CD4-positive, alpha-beta T cell treated with Interleukin-15 for 4 hours (primary cell): ENCODE measurements at places on chromosomes 2 and 18.

GRCh38 chr2:10773821-10774341, 38.7 kb downstream of the PDIA6 start:
- no peak for DNase-seq

- no peak for DNase-seq
Measured at GRCh38 chr2:236682651-236683422, 113.2 kb downstream of the ACKR3 start.

GRCh38 chr18:30712383-30712782, 330.2 kb downstream of the DSC3 start:
- no peak for DNase-seq

- no peak for DNase-seq
Measured at GRCh38 chr2:169845016-169845415, 17.8 kb downstream of the UBR3 start.

DNA sequence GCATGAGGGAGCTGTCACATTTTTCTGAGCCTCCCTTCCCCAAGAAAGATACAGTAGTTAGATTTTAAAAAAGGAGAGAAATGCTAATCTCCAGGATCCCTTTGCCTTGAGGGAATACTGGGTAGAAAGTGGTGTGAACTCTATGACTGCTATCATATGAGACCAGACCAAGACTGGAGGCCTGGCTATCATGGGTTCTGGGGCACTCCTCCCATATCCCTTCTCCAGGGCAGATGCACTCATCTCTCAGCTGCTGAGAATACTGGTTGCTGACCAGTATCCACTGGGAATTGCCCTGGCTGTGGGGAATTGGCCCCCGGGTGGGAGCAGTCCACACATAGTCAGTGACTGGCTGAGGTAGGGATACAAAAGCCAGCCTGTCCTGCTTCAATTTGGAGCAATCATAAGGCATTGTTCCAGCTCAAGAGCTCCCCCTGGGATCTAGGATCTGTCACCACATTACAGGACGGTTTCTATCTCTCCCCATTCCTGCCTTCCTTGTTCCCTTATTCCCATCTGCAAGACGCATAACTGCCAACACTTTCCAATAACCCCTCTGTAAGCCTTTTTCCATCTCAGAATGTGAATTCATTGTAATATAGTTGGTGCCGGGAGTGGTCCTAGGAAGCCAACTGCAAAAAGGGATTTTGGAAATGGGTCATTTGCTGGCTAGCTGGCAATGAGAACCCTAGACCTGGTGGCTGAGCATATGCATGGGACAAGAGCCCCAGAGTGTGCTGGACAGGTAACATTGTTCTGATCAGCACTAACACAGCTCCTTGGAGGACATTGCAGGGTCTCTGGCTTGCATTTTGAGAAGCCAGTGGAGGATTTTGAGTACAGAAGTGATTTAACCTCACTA, 35.4 kb upstream of the REEP1 start:
- no peak for DNase-seq

GRCh38 chr18:44732599-44732998, 51.9 kb downstream of the SETBP1 start:
- DNase-seq = no peak

GRCh38 chr18:11809895-11810294, 41.3 kb upstream of the CHMP1B start:
- DNase-seq = no peak
